ENCODE measurements at places on chromosomes 6 and 20.

- DNase-seq, result no peak
Observed at GRCh38 chr6:159729598-159730331, 2.5 kb downstream of the WTAP start.

GRCh38 chr6:161035182-161035980, 43.8 kb downstream of the MAP3K4 start:
- DNase-seq, result no peak

DNA sequence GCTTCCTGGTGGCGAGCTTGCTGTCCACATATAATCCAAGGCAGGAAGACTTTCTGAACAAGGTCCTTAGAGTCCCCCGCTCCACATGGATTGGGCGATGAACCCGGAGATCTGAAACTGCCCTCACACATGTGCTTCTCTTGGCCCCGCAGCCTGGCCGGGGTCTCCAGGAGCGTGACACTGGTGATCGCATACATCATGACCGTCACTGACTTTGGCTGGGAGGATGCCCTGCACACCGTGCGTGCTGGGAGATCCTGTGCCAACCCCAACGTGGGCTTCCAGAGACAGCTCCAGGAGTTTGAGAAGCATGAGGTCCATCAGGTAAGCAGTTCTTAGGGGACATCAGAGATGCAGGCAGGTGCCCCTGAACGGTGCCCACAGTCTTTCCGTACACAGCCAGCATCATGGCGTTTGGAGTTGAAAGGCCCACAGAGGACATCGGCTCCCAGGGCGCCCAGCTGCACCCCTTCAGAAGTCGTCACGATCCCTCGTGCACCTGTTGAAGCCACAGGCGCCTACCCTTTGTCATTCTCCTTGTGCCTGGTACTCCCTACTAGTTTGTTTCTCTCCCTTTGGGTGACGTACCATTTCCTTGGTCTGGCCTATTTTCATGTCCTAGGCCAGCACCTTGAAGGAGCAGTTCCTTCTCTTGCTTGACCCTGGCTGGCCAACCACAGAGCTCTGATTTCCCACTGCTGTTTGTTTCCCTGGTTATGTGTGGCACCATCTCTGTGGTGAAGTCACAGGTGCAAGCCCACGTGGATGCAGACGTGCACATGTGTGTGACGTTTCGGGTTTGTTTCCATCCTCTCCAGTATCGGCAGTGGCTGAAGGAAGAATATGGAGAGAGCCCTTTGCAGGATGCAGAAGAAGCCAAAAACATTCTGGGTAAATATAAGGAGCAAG, 43.3 kb upstream of the IRF4 start:
- DNase-seq, result no peak

DNA sequence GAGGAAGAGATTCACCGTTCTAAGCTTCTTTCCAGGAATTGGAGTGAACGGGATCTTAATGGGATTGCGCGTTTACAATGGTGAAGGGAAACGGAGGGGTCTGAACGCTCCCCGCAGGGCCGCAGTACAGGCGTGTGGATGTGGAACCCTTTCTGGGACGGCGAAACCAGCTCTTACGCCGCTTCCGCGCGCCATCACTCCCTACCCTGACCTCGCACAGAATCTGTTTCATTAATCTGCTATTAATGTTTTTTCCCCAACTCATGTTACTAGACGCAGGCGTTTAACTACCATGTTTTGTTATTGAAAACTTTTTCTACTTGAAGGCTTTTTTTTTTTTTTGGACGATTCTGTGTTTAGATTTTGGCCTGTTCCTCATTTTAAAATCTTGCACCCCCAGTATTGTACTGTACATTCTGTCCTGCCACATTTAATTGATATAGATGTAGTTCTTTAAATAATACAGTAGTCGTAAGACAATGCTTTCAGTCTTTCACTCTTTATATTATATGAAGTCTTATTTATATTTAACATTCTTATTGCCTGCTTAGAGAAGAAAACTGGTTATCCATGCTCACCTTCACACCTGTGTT, 696 bp upstream of the SUPT3H start:
- DNase-seq, result no peak

DNA sequence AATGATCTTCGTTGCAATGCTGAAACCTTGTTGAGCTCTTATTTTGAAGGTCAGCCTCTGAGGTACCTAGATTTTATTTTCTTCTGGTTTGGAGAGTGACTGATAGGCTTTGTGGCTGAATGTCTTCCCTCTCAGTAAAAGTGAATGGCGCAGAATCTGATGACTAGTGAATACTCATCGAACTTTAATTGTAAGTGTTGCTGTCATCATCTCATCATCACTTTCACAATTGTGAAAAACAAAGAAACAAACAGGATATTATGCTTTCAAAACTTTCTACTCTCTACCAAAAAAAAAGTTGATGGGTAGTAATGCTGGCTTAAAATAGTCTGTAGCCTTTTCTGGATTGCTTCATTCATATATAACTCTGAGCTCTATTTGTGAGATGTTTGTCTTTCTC, 239.5 kb upstream of the RAB32 start:
- DNase-seq, result no peak

- DNase-seq, result no peak
Observed at GRCh38 chr20:32278199-32278643, 770 bp downstream of the KIF3B start.

GRCh38 chr6:149480502-149481280, 4.1 kb downstream of the ZC3H12D start:
- no peak for DNase-seq

DNA sequence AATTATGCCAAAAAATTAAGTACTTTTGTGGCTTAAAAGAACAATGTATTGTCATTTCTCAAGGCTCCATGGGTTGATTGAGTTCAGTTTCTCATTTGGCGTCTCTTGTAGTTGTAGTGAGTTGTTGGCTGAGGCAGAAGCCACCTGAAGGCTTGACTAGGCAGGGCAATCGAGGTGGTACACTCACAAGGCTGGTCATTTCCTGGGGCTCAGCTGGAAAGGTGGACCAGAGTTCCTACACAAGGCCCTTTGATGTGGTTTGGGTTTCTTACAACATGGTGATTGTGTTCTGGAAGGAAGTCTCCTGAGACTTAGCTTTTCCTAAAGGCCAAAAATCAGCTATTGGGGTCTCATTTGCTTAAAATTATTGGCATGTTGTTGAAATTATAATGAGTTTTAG, 22.6 kb downstream of the MAS1 start:
- DNase-seq, result no peak

DNA sequence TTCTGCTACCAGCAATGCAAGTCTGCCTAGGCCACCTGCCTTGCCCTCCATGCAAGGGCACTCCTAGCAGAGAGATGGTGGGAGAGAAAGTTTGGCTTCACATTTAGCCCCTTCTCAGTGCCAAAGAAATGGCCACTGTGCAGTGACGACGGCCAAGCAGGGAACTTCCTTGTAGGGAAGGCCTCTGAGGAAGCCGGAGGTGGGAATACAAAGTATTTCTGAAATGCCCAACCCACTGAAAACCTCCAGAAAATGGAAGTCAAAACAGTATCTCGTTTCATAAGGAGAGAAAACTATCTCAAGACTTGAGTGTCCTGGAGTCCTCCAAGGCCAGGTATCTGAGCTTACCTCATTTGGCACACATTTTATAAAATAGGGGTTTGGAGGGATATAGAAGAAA, 42.7 kb downstream of the JAG1 start:
- DNase-seq, result no peak

DNA sequence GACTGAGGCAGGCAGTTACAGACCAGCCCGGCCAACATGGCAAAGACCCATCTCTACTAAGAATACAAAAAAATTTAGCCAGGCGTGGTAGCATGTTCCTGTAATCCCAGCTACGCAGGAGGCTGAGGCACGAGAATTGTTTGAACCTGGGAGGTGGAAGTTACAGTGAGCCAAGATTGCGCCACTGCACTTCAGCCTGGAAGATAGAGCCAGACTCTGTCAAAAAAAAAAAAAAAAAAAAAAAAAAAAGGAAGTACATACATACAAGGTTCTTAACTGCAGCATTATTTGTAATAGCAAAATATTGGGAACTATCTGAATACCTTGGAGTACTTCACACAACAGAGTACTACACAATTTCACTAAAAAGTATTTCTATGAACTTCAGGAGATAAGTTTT, 183.5 kb upstream of the OLIG3 start:
- DNase-seq, result no peak

- DNase-seq, result no peak
Observed at GRCh38 chr6:16267428-16268263, 29.3 kb downstream of the GMPR start.

DNA sequence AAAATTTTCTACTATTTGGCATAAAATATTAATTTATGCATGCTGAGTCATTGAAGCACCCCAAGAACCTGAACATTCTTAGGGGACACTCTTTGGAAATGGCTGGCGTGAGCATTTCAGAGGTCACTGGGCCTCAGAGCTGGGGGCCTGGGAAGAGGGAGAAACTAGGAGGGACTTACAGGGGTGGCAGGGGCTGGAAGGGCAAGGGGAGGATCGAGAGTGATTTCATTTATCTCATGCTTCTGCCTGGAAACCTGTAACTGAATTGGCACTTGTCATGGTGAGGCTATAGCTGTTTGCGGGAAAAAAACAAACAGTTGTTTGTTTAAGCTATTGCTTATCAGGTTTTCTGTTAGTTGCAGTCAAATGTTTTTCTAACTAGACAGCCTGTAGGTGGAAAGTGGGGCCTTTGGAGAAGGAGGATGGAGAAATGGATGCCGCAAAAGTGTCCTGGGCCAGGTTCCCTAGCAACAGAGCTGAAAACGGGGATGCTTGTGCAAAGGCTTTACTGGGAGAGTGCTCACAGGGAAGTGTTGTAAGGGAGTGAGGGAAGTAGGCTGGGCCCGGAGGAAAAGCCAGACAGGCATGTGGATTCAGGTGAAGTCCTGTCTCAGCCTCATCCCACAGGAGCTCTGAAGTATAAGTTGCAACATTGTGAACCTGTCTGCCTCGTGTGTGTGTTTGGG, 36.4 kb upstream of the KAT14 start:
- no peak for DNase-seq

DNA sequence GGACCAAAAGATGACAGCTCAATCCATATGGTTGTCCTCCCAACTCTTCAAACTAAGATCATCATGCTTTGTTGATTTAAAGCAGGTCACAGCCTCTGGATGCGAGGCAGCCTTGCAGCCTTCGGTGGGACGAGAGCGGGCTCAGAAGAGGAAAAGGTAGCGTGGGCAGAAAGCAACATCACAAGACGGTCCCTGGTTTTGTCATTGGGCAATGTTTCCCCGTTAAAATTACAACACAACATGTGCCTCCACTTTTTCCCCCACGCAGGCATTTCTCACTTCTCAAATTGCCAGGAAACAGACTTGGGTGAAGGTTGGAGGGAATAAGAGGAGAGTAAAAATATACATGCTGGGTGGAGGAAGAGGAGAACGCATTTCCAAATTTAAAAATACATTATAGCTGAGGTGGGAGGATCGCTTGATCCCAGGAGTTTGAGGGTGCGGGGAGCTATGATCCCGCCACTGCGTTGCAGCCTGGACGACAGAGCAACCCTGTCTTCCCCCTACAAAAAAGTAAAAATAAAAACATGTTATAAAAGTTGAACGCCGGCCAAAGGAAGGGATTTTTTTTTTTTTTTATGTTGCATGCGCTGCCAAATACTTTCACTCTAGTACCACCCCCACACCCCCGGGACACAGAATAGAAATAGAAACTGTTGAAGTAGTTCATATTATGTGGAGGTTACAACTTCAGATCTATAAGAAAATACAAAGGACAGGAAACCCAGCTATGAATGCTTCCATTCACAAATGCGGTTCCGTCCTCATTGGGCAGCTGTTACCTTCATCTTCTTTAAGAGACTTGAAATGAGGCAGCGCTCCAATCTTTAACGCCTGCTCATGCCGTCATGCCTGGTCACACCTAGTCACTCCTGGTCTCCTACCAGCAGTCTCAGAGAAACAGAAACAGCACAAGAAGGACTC, 13.9 kb upstream of the NAA20 start:
- DNase-seq, result no peak

DNA sequence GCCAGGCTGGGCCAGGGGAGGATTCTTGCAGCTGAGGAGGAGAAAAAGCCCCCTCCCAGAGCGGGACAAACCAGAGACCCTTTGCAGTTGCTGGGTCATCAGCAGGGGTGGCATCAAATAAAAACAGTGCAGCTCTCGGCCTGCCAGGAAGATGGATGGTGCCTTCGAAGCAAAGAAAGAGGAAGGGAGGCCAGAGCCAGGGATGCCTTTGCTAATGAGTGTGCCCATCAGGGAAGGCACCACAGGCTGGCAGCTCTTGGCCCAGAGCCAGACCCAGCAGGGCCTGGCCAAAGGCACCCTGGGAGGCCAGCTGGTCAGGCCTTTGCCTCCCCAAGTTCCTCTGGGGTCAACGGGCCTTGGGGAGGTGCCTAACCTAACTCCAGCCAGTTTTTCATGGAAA, 26.3 kb upstream of the ZNF318 start:
- no peak for DNase-seq

DNA sequence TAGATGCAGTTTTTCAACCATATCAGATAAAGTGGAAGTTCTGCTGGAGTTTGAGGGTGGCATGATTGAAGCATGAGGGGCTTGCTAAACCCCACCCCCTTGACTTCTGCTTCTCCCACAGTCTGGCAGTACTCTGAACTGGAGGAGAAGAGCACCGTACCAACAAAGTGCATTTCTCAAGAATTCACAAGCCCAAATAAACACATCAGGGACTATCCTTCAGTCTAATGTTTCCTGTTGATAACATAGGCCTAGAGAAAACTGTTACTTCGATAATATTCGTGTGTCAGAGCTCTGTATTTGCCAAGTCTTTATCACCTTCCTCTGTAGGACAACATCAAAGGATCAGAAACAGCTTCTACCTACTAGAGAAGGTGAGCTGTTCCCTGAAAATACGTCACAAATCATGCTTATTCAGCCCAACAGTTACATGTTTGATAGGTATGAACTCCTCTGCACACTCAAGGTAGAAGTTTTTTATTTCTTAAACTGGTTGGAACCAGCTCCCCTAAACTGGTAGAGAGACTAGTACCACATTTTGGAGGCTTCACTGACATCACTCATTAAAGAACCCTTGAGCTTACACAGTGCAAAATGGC, 153.2 kb upstream of the PRND start:
- DNase-seq, result no peak

GRCh38 chr20:62058941-62059340, 6.7 kb downstream of the TAF4 start:
- no peak for DNase-seq

GRCh38 chr6:163999475-164000125, 585.1 kb downstream of the QKI start:
- DNase-seq, result no peak

DNA sequence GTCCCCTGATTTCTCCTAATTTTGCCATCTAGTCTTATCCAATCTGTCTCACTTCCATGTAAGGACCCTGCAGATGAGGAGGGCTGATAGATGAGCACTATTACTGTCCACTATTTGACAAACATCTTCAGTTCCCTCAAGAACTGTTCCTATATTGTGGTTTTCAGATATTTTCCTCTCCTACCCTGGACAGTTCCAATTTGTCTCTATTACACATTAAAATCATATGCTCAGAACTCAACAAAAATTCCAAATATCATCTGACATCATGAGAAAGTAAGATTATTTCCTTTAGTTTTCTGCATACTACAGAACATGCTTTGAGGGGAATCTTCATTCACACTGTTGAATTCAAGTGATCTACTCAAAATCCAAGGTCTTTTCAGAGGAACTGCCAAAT, 265.6 kb upstream of the ARID1B start:
- no peak for DNase-seq

GRCh38 chr6:154297721-154298120, 58.9 kb downstream of the IPCEF1 start:
- DNase-seq, result no peak

Measured in effector CD8-positive, alpha-beta T cell (primary cell).